Naive thymus-derived CD8-positive, alpha-beta T cell (primary cell): ENCODE measurements at places on chromosomes 4 and X.

DNA sequence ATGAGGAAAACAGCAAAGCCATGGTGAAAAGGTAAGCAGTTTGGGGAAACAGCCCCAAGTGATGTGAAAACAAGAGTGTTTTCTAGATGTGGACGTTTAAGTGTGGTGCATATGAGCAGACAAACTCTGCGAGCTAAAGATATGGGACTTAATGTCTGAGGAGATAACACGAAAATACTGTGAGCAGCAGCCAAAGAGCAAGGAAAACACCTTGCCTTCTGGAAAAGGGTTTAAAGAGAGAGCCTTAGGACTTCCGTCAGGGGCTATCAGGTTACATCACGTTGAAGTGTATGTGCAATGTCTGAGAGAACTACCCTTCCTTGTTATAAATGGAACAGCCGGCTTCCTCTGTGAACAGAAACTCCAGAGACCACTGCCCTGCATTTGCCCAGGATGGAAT is 54.2 kb downstream of the LEF1 start:
- no peak for DNase-seq

DNA sequence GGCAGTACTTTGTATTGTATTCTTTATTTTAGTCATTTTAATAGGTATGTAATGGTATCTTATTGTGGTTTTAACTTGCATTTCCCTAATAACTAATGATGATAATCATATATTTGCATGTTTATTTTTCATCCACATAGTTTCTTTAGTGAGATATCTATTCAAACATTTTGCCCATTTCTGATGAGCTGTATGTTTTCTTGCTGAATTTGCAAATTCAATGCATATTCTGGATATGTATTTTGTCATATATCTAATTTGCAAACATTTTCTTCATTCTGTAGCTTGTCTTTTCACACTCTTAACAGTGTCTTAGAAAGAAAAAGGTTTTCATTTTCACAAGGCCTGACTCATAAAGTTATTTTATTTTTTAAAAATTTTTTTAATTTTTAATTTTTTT is 372.1 kb downstream of the ZNF674 start:
- DNase-seq = no peak

- no peak for DNase-seq
Measured at GRCh38 chr4:180485407-180485806, 1757.8 kb upstream of the TENM3 start.

DNA sequence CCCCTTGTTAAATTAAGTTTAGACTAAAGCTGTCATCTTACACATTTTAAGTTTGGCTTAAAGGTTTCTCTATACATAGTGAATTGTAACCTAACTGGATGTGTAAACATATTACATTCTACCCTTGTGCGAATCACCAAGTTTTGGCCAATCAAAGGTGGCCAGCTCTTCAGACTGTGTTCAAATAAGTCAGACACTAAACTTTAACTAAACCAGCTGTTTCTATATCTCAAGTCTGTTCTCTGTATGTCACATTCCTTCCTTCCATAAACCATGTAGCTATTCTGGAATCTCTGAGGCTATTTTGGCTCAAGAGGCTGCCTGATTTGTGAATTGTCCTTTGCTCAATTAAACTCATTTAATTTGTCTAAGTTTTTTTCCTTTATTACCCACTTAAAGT is 6.7 kb downstream of the SULT1B1 start:
- no peak for DNase-seq

DNA sequence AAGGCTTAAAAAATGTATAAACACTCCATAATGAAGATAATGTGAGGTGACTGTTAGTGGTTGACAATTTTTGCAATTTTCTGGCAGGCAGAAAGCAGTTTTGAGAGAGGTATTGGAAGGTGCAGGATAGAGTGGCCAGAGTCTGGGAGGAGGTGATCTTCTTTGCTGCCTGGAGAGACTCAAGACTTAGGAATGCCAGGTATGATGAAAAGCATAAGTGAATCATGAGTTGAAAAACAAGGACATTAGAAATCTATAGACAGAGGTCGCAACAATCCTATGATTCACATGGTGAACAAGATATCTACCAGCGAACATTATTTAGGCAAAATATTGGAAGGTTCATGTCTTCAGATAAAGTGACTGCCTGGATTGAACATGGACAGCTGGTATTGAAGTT is 118.5 kb downstream of the CFAP299 start:
- no peak for DNase-seq

DNA sequence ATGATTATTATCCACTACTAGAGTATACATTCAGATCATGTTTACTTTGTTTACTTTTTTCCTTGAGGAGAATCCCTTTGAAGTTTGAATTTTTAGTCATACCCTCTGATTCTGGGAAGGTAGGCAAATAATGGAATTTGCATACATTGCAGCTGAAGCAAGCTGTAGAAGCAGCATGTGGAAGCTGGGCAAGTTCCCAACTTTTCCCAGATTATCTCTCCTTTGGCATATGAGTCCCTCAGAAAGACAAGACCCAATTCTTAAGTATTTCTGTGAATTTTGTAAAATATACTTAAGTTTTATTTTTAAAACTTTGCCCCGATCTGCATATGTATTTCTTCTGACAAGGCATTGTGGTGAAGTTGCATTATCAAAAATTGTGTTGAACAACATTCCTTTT is 94.9 kb downstream of the CNKSR2 start:
- DNase-seq = no peak

DNA sequence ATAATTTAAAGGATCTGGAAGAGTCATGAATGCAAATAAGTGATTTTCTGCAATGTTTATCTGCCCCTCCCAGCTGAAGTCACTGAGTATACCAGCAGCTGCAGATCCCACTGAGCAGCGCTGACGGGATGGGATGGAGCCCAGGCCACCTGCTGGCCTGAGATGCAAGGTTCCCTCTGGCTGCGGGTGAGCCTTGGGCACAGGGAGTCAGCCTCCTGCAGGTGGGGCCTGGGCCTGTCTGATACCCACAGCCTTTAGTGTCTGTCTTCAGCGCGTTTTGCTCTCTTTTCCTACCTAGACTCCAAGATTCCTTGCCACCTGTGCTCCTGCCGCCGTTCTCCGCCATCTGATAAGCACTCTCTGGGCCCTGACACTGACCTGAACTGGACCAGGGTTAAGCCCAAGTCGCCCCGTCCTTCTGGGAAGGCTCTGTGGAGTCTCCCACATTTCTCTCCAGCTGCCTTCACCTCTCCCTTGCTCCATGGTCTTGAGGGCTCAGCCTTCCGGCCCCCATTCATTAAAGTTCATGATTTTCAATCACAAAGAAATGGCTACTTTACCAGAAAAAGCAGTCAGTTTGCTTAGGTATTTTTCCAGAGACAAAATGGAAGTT is 223.1 kb upstream of the FAT1 start:
- DNase-seq = no peak

DNA sequence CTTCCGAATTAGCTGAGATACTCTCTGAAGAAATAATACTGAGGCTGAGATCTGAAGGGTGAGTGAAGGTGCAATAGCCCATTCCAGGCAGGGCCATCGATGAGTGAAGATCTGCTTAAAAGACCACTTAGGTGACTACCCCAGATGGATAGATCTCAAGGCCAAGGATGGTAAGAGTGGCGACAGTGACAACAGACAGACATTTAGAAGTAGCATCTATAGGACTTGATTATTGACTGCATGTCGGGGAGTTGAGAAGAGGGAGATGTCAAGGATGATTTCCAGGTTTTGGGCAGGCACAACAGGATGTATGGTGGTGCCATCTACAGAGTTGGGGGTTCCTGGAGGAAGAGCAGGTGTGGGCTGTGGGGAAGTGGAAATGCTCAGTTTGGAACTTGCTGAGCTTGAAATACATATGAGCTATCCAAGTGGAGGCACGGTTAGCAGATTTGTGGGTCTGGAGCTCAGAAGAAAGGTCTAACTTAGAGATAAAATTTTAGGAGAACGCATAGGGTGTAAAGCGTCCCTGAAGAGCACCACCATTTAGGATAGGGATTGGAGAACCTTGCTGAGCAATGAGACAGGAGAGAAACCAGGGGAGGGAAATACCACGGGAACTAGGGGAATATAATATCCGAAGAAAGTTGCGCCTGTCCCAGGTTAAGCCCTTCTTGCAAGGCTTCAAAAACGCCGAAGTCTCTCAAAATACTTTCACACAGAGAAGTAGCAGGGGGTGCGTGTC is 688 bp downstream of the UFSP2 start:
- DNase-seq = no peak

- DNase-seq = no peak
Measured at GRCh38 chr4:12586242-12587006, 897.7 kb downstream of the RAB28 start.

- DNase-seq = no peak
Measured at GRCh38 chrX:23811108-23811651, 28.2 kb downstream of the SAT1 start.

DNA sequence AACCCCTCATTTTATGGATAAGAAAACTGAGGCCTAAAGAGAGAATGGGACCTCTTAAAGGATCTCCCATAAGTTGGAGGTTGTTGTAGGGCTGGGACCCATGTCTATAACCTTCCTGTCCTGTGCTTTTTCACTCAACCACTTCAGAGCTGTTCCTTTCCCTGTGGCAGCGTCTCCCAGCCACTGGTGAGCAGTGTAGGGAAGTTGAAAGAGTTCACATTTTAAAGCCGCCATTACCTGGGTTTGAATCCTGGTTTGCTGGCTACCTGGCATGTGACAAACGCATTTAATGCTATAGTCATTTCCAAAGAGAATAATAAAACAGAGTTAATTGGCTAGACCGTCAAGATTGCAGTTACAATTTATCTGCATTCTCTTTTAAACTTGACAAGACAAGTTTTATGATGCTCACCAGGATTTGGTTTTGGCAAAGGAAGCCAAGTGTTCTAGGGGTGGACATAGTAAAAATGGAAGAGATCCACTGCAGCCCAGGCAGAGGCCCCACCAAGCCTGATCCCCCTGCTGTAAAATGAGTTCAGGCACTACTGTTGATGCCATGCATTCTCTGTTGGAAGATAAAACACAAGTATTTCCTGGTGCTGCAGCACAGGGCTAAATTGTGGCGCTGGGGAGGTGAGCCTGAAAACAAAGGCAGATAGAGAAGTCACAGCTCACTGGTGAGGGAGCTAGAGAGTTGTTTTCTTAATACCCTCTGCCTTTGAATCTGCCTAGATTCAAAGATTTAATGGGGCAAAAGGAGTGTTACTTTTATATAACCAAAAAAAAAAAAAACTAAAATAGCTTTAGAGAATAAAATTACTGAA is 218.7 kb downstream of the NWD2 start:
- no peak for DNase-seq

DNA sequence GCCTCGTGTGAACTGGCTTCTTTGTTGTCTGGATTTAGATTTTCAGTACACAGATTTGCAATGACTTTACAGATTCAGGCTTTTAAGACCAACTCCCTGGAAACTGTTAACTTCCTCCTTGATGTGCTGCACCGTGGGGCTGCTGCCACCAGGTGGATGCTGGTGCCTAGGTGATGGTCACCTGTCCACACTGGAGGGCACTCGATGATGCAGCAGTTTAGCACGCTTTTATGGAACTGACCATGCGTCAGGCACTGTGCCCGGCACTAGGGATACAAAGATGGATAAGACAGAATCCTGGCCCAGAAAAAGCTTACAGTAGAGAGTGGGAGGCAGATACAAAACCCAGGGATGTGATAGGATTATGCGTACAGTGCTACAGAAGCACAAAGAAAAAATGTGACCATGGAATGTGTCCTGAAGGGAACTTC is 180.7 kb downstream of the CEP135 start:
- DNase-seq = no peak

- DNase-seq = no peak
Measured at GRCh38 chrX:497186-498014, 110.7 kb upstream of the PPP2R3B start.

- DNase-seq = no peak
Measured at GRCh38 chrX:154515090-154515965, 704 bp downstream of the FAM3A start.

- no peak for DNase-seq
Measured at GRCh38 chrX:104641176-104641575, 75.2 kb downstream of the IL1RAPL2 start.

DNA sequence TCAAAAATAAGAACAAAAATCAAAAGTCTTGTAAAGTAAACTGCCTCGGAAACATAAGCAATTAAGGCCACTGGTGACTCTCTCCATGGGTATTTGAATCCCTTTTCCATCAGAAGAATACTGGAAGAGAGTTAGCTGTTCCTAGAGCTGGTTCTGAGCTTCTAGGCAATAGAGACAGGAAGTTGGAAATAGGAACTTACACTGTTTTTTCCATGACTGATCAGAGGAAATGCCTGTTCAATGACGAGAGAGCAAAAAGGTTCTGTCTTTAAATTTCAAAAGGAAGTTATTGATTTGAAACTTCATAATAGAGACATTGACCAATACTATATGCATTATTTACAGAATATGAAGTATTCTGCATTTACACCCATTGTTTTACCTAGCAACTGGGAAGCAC is 503.5 kb upstream of the ARX start:
- DNase-seq = no peak

GRCh38 chrX:115602308-115602707 is 41.3 kb downstream of the PLS3 start:
- DNase-seq = no peak

GRCh38 chrX:13515211-13515930 is 54.0 kb upstream of the EGFL6 start:
- no peak for DNase-seq

- no peak for DNase-seq
Measured at GRCh38 chr4:156018383-156018782, 64.7 kb upstream of the CTSO start.

DNA sequence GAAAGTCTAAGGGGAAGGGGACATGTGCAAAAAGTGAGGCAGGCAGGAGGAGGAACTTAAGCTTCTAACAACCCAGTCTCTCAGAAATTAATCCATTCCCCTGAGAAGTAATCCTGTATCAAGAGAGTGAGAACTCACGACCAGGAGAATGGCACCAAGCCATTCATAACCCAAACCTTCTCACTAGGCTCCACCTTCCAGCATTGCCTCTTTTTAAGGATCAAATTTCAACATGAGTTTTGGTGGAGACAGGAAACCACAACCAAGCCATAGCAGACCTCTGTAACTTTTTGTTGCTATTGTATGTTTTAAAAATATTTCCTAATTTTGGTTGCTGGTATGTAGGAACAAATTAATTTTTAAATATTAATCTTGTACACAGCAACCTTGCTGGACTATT is 32.8 kb downstream of the PASD1 start:
- DNase-seq = no peak

DNA sequence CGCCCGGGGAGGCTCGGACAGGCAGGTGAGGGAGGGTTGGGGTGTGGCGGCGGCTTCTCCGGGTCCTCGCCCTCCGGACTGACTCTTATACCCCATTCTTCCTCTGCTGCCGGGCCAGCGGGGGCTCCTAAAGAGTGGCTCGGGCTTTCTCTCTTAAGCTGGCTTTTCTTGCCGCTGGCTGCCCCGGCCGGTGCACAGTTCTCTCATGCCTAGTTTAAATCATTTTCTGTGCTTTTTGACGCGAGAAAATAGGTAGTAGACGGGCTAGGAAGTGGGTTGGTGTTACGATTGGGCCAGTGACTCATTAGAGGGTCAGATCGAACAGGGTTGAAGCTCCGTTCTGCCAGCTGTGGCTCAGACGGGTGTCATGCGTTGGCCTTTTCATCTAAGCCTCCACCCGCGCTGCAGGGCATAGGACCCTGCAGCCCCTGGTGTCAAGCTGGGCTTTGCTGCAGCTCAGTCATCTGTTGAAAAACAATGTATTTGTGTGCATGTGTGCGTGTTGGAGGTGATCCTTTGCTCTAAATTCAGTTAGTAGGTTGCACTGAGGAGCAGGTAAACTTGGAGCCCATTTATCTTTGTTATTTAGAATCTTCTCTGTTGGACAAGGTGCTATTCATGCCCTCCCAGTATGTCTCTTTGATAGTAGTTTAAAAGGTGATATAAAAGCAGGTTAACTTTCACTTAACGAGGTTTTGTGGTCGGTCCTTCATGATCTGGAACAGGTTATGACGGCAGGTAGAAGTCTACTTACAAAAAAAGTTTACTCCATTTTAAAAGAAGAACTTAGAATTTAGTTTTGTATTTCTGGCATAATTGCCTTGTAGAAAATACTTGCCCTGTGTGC is 802 bp downstream of the BMP2K start:
- DNase-seq = peak; percentile 73
